ENCODE measurements at places on chromosomes 2 and 18.

- no peak for DNase-seq
Measured at GRCh38 chr2:230953845-230954244, 28.8 kb upstream of the GPR55 start.

GRCh38 chr2:159960414-159960813, 102.0 kb downstream of the PLA2R1 start:
- no peak for DNase-seq

DNA sequence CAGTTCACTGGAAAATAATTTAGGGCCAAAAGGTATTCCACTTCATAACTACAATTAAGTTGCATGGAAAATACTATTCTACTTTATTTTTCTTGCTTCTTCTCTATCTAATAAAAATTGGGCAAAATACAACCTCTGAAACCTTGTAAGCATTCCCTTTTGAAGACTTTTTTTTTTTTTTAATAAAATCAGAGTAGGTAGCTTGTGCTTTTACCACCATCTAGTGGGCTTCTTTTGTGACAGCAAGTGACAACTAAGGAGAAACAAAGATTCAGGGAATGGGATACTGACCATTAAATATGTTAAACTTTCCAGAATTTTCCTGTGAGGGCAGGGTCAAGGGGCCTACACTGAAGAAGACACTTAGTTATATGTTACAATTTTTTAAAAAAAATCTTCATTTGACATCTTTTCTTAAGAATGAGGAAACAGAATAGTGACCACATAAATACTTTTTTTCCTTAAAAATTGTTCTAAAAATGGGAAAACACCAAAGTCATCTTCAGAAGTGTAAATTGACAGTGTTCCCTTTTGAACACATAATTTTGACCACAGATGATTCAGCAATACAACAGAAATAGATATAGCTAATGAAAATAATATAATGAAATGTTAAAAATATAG, 1183.2 kb upstream of the ACVR2A start:
- DNase-seq: peak; percentile 45

- DNase-seq: no peak
Measured at GRCh38 chr2:128156812-128157211, 65.8 kb downstream of the UGGT1 start.

DNA sequence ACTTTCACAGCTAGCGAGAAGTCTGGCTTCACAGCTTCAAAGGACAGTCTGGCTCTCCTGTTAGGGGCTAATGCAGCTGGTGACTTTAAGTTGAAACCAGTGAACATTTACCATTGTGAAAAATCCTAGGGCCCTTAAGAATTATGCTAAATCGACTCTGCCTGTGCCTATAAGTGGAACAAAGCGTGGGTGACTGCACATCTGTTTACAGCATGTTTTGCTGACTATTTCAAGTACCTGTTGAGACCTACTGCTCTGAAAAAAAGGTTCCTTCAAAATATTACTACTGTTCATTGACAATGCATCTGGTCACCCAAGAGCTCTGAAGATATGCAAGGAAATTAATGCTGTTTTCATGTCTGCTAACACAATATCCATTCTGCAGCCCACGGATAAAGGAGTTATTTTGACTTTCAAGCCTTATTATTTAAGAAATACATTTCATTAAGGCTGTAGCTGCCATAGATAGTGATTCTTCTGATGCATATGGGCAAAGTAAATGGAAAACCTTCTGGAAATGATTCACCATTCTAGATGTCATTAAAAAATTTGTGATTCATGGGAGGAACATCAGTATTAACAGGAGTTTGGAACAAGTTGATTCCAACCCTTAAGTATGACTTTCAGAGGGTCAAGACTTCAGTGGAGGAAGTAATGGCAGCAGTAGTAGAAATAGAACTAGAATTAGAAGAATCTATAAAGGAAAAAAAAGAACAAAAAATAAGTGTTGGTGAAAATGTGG, 48.9 kb downstream of the POLR1A start:
- no peak for DNase-seq

GRCh38 chr2:159153463-159153862, 133.0 kb downstream of the WDSUB1 start:
- DNase-seq: no peak

- DNase-seq: no peak
Measured at GRCh38 chr18:58113337-58113736, 69.3 kb downstream of the NEDD4L start.

GRCh38 chr18:54906331-54907185, 52.7 kb downstream of the CCDC68 start:
- DNase-seq: no peak

DNA sequence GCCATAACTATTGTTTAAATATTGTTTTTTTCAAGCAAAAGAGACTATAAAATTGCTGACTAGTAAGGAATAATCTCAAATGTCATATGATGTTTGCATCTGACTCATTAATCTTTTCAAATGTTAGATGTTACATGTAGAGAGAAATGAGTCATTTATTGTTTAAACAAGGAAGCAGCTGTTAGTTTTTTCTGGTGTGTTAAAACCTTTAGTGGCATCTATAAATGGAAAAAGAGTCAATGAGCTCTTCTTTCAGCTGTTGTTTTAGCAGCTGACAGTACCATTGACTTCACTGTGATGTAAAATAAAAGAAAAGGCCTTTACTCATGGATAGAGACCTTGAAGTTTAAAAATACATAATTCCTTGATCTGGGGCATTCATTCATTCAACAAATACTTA, 1.8 kb upstream of the KLHL41 start:
- DNase-seq: peak; percentile 82

DNA sequence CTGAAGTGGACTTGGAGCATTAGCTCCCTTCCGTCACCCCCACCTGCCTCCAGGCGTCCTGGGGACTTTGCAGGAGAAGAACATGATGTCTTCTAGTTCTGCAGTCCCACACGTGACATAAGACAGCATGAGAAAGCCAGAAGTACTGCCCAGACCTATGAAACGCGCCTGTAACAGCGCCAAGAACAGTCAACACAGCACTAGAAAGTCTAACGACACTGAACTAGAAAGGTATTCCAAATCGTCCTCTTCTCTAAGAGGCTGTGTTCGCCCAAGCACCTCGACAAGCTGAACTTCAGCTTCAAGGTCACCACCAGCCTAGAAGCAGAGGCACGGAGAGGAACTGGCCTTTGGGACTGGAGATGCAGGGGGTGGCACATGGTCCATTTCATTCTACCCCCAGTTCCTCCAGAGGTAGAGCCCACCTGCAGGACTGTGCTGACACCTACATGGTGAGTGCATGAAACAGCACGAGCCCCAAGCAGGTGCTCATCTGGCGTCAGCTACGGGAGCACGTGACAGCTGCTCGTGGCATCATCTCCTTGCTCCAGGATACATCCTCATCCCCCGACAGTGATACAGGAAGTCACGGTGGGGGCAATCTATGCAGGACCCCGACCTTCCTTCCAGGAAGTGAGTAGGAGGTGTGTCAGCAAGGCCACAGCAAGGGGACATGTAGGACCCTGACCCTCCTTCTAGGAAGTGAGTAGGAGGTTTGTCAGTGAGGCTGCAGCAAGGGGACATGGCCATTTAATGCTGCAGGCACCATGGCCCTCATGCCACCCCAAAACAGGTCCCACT, 3.7 kb downstream of the HDAC4 start:
- no peak for DNase-seq

DNA sequence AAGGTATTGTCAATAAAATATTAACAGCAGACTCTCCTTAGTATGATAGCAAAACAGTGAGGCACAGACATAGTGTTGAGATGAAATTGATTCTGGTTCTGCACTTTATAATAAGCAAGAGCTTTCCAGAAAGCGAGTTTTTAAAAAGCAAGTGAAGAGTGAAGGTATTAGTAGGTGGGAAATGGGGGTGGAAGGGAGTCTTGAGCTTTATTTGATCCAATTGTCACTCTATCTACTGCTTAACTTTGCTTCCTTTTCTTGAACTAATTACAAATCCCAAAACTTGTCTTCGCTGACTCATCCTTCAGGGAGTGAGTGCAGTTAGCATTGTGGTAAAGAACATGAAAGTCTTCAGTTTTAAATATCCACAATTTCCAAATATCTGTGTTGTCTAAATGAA, 120.6 kb upstream of the BOD1L2 start:
- no peak for DNase-seq

- DNase-seq: no peak
Measured at GRCh38 chr2:218888341-218888740, 7.7 kb downstream of the WNT10A start.

DNA sequence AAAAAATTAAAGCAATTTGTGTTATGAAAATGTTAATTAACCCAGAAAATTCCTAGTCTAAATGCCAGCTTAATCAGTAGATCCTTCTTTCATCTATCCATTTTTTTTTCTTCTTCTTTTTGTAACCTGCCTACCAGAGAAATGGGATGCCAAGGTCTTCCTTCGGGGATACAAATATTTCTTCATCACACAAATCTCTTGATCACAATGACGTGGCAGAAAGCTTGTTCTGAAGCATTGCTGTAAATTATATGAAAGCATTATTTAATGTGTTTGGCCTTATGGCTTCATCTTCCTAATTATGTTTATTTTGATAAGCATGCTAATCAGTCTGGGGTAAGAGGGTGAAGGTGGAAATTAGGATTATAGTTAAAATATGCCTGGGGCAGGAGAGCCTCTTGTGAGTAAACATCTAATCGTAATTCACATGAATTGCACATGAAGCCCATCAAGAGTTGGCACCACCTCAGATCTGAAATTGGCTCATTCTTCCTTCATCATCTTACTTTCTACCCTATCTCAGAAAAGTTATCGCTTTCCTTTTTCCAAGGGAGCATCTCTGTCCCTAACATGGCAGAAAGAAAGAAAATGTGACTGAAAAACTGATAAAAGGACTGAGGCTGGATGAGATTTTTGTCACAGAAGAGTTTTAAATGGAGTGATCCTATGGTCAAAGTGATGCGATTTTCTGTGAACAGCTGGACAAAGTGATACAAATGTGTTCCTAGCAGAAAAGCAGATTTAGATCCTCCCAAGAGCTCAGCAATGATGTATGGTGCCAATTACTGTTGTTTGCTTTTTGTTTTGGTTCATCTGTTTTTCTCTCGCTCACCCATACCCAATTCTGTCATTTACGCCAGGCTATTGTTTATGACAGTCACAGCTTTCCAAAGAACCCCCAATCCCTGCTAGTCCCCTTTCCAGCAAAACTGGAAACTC, 76.9 kb upstream of the PMAIP1 start:
- DNase-seq: no peak

DNA sequence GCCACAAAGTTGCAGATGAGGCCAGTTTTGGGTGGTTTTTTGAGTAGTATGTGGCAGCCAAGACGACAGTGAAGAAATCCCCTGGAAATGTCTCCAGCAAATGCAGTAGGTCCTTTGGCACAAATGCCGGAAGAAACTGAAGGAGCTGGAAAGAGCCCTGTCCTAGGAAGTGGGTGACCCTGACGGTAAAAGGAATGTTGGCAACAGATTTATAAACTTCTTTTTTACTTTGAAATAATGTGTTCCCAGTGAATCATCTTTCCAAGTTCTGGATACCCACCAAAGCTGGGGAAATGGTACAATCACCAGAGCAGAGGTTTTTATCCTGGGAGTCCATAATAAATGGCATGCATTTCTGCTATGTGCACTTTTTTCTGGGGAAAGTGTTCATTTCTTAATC, 112.9 kb downstream of the CSRNP3 start:
- no peak for DNase-seq

DNA sequence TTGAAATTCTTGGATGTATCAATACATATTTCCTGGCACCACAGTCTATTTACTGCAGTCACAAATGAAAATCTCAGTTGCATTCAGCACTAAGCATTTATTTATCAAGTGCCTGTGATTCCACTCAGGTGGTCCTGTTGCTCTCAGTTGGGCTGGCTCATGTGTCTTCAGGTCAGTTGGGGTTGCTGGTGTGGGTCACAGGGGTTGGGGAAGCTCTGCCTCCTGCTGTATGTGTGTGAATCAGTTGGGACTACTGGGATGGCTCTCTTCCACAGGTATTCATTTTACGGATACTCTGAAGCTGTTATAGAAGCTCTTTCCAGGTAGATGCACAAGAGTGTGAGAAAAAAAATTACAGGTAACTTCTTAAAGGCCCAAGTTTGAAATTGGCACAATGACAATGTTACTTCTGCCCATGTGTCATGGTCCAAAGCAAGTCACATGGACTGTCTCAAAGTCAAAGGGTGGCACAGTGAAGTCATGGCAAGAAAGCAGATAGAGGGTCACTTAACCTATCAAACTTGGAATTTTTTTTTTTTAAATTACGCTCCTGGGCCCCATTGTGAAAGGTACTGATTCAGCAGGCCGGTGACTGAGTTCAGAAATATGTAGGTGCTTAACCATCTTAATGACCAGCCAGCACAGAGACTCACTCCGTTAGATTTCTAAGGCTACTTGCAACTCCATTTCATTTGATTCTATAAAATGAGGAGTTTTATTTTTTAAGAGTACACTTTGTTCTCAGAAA, 249.2 kb upstream of the GCFC2 start:
- no peak for DNase-seq

DNA sequence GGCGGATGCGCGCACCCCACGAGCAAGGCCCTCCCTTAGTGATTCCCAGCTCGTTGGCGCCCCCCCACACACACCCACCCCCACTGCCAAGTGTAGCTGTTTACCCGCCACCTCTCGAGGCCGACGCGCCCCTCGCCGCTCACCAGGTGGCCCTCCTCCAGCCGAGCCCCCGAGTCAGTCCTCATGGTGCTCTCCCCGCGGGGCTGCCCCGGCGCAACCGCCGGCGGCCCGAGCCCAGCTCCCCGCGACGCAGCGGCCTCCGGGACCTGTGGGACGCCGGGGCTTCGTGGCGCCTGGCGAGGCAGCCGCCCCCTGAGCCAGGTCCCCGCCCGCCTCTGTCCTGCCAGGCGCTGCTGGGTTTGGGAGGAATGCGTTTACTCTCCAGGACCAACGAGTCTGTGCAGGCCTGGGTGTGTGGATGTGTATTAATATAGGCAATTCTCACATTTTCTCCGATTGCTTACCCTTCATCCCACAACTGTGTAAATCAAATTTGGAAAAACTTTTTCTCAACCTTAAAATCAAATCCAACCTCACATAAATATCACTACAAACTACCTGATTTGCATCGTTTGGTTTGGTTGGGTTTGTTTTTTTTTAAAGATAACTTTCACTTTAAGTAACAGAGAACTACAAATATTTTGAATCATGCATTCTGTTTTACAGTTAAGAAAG, at the start of gene TMEM237:
Gene TMEM237 (minus strand): TSS at position 288 of the 675 bp plus-strand sequence. CDS start 103 bp downstream, at position 185.
- no peak for DNase-seq

DNA sequence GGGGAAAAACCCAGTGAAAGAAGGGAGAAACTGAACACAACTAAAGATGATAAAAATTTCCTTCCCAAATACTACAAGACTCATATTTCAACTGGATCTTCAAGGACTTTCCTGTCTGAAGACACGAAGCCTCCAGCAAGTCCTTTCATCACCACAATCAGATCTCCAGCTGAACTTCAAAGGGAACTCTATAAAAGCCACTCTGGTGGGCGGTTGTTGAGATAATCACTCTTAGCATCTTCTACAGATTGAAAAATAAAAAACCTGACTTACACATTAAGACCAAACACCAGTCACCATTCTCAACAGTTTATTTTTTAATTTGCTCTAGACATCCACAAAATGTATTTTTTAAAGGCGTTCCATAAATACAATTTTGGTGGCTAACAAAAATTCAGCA, 4.4 kb downstream of the REV1 start:
- DNase-seq: no peak

- no peak for DNase-seq
Measured at GRCh38 chr2:3296182-3296972, 81.2 kb downstream of the EIPR1 start.

GRCh38 chr2:156322686-156323231, 9.8 kb downstream of the NR4A2 start:
- DNase-seq: no peak

All from NCI-H2081 treated with DMSO at 0.1 percent for 48 hours (cell line).